Keratinocyte (primary cell): ENCODE measurements at places on chromosomes 3 and 15.
A peak's percentile ranks its signal among the peaks of the same experiment; 100 is the strongest.

GRCh38 chr3:138594150-138594934, at the start of gene CEP70:
TSS of gene CEP70 (minus strand) at chr3:138594260. CDS start at chr3:138572927, 21,333 bp downstream.
- H3K36me3 ChIP-seq = no peaks in the 10 kb centered on the region
- H3K4me3 ChIP-seq = peak within 1 kb of the TSS; percentile 64
- peaks cover 5% of the 10 kb centered on the region for H3K4me1 ChIP-seq
- H3K27me3 ChIP-seq = no peaks in the 10 kb centered on the region
- peak; percentile 59 for DNase-seq
- H3K27ac ChIP-seq = peak within 1 kb of the TSS; percentile 90

- H3K27ac ChIP-seq = no peak overlapping the region
- H3K36me3 ChIP-seq = no peaks in the 10 kb centered on the region
These were observed 179.9 kb downstream of the FAM43A start for GRCh38 chr3:194865615-194866014.

- no peaks in the 10 kb centered on the region for H3K4me1 ChIP-seq
- no peaks in the 10 kb centered on the region for H3K36me3 ChIP-seq
- H3K27me3 ChIP-seq = peaks cover 33% of the 10 kb centered on the region
- no peak overlapping the region for H3K27ac ChIP-seq
These were observed 91.1 kb downstream of the WNT7A start for GRCh38 chr3:13788522-13789424.

GRCh38 chr3:27278383-27279055, 90.7 kb downstream of the NEK10 start:
- H3K36me3 ChIP-seq = no peaks in the 10 kb centered on the region
- no peak for DNase-seq
- no peak overlapping the region for H3K27ac ChIP-seq
- no peaks in the 10 kb centered on the region for H3K27me3 ChIP-seq
- H3K4me1 ChIP-seq = no peaks in the 10 kb centered on the region
- H3K4me3 ChIP-seq = no peak overlapping the region

- H3K36me3 ChIP-seq = no peaks in the 10 kb centered on the region
- DNase-seq = no peak
- no peak overlapping the region for H3K4me3 ChIP-seq
- H3K4me1 ChIP-seq = no peaks in the 10 kb centered on the region
- no peaks in the 10 kb centered on the region for H3K27me3 ChIP-seq
These were observed 28.4 kb downstream of the PXYLP1 start for GRCh38 chr3:141259821-141260629.

- H3K4me3 ChIP-seq = no peak overlapping the region
- no peak overlapping the region for H3K27ac ChIP-seq
- no peaks in the 10 kb centered on the region for H3K36me3 ChIP-seq
- peaks cover 44% of the 10 kb centered on the region for H3K27me3 ChIP-seq
- peaks cover 16% of the 10 kb centered on the region for H3K4me1 ChIP-seq
- DNase-seq = no peak
These were observed 324.6 kb downstream of the UACA start for GRCh38 chr15:70438776-70439175.

DNA sequence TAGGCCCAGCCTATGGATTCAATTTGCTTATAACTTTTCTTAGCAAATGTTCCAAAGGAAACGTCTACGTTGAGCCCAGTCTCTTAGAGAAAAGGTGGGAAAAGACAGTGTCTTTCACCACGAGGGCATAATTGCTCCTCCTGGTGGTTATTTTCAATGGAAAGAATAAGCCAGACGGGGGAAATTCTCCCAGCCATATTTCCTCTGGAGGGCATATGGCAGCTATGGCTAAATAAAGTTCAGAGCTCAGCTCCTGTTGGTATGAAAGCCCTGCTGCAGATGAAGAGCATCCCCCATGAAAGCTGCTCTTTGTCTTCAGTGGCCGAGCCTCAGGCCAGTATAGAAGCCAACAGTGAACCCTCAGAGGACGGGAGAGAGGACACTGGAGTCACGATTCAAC, 297.9 kb downstream of the RYR3 start:
- no peak for DNase-seq
- H3K36me3 ChIP-seq = no peaks in the 10 kb centered on the region
- H3K4me3 ChIP-seq = no peak overlapping the region
- H3K27ac ChIP-seq = no peak overlapping the region
- H3K4me1 ChIP-seq = no peaks in the 10 kb centered on the region
- no peaks in the 10 kb centered on the region for H3K27me3 ChIP-seq

GRCh38 chr3:195163719-195164572, 107.0 kb downstream of the XXYLT1 start:
- peaks cover 10% of the 10 kb centered on the region for H3K4me1 ChIP-seq
- no peaks in the 10 kb centered on the region for H3K36me3 ChIP-seq
- H3K4me3 ChIP-seq = no peak overlapping the region
- no peak for DNase-seq
- H3K27me3 ChIP-seq = no peaks in the 10 kb centered on the region
- H3K27ac ChIP-seq = no peak overlapping the region

DNA sequence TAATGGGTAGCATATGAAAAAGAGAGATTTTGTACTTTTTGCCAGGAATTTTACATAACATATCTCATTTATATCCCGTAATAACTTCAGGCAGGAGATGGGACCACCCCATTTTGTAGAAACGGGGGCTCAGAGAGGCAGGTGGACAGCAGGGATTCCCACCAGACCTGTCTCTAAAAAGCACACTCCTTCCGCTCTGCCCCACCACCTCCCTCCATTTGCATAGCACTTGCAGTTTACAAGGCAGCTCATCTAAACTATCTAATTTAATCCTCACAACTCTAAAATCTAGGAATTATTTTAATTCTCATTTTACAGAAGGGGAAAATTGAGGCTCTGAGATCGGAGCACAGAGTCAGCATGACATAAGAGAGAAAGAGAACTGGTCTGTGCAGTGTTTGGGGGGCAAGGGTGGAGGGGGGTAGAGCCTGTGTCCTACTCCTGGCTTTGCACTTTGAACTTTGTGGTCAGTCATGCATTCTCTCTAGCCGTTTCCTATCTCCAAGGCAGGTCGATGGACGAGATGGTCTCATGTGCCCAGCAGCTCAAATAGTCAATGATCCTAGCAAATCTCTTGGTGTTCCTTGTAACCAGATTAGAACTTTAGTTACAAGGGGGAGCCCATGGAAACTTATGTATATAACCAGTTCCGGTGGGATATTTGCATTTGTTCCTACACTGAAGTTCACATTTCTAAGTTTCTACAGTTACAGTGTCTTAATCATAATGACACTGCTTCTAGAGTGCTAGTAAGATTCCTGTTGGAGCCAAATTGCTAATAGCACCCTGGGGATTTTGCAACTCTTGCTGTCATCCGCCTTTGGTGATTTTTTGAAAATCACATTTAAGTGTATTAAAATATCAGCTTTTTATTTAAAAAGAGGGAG, 18.6 kb downstream of the CRYGS start:
- H3K27me3 ChIP-seq = no peaks in the 10 kb centered on the region
- DNase-seq = no peak
- H3K4me3 ChIP-seq = no peak overlapping the region
- H3K36me3 ChIP-seq = no peaks in the 10 kb centered on the region

- H3K4me1 ChIP-seq = peaks cover 12% of the 10 kb centered on the region
- no peak for DNase-seq
- H3K27ac ChIP-seq = no peak overlapping the region
- no peaks in the 10 kb centered on the region for H3K27me3 ChIP-seq
- H3K4me3 ChIP-seq = no peak overlapping the region
These were observed 103.9 kb upstream of the BCL6 start for GRCh38 chr3:187849016-187849654.

- no peaks in the 10 kb centered on the region for H3K36me3 ChIP-seq
- H3K4me1 ChIP-seq = no peaks in the 10 kb centered on the region
- H3K27me3 ChIP-seq = no peaks in the 10 kb centered on the region
- no peak for DNase-seq
These were observed 8.8 kb upstream of the SLC15A2 start for GRCh38 chr3:121885386-121885785.

DNA sequence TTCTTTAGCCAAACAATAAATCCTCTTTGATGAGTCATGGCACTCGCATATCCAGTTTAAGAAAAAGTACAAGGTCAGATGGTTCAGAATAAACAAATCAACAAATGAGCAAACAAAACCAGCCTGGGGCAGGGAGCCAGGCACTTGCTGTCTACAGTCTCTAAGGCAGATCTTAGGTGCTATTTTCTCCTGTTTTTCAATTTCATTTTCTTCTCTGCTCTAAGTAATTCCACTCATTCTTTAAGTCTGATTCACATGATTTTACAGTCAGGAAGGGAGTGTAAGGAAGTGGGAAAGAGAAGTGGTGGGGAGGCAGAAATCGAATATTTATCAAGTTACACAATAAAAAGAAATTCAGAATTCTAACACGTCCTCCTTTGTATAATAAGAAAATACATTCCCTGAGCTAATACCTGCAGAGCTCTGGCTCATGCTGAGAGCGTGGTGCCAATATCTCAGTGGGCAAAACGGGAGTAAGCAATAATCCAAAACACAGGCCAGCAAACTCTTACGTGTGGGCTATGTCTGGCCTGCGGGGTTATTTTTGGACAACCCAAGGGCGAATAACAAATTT, 298.6 kb downstream of the ADAMTS17 start:
- no peak overlapping the region for H3K4me3 ChIP-seq
- peaks cover 24% of the 10 kb centered on the region for H3K4me1 ChIP-seq
- DNase-seq = peak; percentile 63
- peak overlapping the region; percentile 62 for H3K27ac ChIP-seq

DNA sequence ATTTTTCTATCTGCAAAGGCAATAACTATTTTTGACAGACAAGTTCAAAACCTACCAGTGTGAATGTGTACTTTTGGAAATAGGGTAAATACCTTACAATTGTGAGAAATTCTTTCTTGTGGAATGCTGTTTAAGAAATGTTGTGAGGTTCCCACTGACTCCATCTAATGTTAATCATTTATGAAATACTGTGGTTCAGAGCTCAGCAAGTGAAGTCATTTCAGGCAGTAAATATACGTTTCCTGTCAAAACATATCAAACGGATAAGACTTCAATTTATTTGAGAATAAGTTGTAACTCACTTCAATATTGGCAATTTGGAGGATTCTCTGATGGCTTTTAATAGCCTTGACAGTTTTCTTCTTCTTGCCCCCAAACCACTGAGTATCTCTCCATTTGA, 16.4 kb downstream of the TAFA4 start:
- DNase-seq = no peak
- H3K4me1 ChIP-seq = no peaks in the 10 kb centered on the region
- H3K4me3 ChIP-seq = no peak overlapping the region

DNA sequence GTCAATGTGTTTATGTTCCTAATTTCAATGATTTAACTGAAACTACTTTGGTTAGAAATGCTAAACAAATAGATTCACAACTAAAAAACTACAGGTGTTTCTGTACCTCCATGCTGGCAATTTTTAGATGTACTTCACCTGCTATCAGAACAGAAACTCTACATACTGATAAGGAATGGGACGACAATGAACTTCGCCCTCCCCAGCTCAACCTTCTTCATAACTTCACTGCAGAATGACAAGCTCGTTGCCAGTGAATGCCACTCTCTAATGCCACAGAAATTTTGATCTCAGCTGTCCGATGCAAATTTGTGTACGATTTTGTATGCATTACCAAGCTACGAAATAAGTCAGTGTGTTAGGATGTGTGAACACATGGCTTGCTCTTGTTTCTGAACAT, 133.4 kb downstream of the FOXP1 start:
- no peak overlapping the region for H3K27ac ChIP-seq
- H3K4me3 ChIP-seq = no peak overlapping the region
- no peaks in the 10 kb centered on the region for H3K36me3 ChIP-seq
- DNase-seq = no peak

DNA sequence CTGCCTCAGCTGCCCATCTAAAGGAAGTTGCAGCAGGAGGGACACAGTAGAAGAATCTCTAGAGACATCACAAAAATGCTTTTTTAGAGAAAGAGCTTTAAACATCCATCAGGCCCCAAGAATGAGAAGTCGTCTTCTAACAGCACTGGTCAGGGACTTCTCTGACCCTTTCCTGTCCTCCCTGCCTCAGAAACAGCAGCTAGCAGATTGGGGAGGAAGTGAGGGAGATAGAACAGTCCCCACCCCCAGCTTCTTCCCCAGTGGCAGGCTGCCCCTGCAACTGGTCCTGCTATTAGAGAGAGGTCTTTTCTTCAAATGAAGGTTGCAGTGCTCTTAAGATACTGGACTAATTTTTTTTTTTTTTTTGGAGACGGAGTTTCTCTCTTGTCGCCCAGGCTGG, 55.1 kb downstream of the PDE8A start:
- no peak for DNase-seq
- no peaks in the 10 kb centered on the region for H3K27me3 ChIP-seq
- no peaks in the 10 kb centered on the region for H3K4me1 ChIP-seq
- no peaks in the 10 kb centered on the region for H3K36me3 ChIP-seq
- no peak overlapping the region for H3K4me3 ChIP-seq
- no peak overlapping the region for H3K27ac ChIP-seq

- peaks cover 29% of the 10 kb centered on the region for H3K4me1 ChIP-seq
- no peak overlapping the region for H3K4me3 ChIP-seq
- H3K36me3 ChIP-seq = no peaks in the 10 kb centered on the region
- no peak overlapping the region for H3K27ac ChIP-seq
These were observed 2.4 kb upstream of the FRMD4B start for GRCh38 chr3:69388241-69388640.

- peak overlapping the region; percentile 35 for H3K4me3 ChIP-seq
- peaks cover 2% of the 10 kb centered on the region for H3K36me3 ChIP-seq
- peak overlapping the region; percentile 92 for H3K27ac ChIP-seq
- H3K27me3 ChIP-seq = no peaks in the 10 kb centered on the region
These were observed 783 bp upstream of the ISG20 start for GRCh38 chr15:88637841-88638625.

DNA sequence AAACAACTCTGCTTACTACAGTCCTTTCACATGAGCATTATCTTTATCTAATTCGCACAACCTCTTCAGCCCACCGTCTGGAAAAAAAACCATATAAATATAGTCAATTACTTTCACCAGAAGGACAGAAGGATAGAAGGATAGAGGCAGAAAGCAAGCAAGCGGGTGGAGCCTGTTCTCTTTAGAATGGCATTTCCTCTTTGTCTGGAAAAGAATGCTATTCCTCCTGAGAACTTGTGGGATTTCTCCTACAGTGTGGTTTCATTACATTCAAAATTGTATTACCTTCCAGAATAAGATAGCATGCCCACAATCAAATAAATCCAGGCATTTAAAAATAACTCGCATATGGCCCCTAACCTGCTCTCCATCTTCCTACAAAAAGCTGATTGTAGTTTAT, 23.1 kb downstream of the SLC30A4 start:
- no peak overlapping the region for H3K4me3 ChIP-seq
- DNase-seq = no peak
- no peaks in the 10 kb centered on the region for H3K27me3 ChIP-seq
- no peak overlapping the region for H3K27ac ChIP-seq
- peaks cover 6% of the 10 kb centered on the region for H3K4me1 ChIP-seq
